Stimulated activated CD8-positive, alpha-beta memory T cell treated with anti-CD3 and anti-CD28 coated beads, Interleukin-4, amount 100 ng/mL, for 1 hour (primary cell): ENCODE measurements at places on chromosomes 4 and X.

DNA sequence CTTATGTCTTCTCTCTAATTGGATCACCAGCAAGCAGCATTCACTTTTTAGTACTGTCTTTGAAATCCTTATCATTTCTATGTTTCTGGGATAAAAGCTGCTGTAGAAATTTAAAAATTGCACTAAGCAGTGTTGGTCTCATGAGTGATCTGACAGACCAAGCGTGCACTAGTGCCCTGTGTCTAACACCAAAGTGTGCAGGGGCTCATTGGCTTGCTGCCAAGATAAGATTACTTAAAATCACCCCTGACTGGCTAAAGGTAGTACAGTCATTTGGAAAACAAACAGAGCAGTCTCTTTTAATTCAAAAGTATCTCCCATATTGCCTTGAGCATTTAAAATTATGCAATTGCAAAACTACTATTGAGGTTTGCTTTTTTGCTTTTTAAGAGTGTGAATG is 304.6 kb downstream of the ARAP2 start:
- DNase-seq = no peak

GRCh38 chr4:19214591-19215186 is 1037.0 kb upstream of the SLIT2 start:
- DNase-seq = no peak

DNA sequence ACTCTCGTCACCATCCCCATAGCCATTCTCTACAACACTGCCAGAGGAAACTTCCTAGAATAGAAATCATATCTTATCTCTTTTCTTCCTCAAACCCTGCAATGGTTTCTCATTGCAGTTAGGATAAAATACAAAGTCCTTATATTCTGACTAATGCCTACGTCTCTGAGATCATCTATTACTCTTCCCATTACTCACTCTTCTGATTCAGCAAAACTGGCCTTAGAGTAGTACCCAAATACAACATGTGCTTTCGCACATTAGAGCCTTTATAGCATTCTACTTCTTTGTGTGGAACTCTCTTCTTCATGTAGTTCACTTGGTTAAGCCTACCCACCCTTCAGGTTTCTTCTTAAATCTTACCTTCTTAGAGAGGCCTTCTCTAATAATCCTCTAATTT is 28.0 kb downstream of the LHFPL1 start:
- no peak for DNase-seq

- DNase-seq = no peak
These were observed 104.6 kb upstream of the NWD2 start for GRCh38 chr4:37139987-37140386.

DNA sequence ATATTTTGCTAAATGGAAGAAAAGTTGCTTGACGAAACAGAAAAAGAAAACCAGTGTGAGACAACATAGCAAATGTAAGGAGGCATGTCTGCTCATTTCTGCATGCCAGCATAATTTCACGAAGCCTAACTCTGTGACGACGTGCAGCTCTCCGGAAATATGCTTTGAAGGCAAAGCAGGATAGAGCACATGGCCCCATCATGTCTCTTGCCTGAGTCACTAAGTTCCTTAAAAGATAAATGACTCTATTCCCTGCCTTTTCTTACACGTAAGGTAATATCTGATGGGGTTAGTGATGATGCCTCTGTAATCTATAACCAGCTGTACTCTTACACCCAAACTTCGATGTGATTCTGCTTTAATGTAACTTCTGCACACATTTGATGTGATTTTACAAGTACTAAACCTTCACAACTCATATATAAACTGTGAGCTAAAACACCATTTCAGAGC is 64.5 kb downstream of the ANXA3 start:
- DNase-seq = no peak

- DNase-seq = no peak
These were observed 638.6 kb downstream of the BCOR start for GRCh38 chrX:39459204-39459603.

- no peak for DNase-seq
These were observed 98.8 kb downstream of the ADRA2C start for GRCh38 chr4:3864742-3865721.

- DNase-seq = no peak
These were observed 194.1 kb downstream of the SH2D1A start for GRCh38 chrX:124540474-124540873.

GRCh38 chrX:85084770-85085393 is 81.2 kb downstream of the APOOL start:
- DNase-seq = no peak

DNA sequence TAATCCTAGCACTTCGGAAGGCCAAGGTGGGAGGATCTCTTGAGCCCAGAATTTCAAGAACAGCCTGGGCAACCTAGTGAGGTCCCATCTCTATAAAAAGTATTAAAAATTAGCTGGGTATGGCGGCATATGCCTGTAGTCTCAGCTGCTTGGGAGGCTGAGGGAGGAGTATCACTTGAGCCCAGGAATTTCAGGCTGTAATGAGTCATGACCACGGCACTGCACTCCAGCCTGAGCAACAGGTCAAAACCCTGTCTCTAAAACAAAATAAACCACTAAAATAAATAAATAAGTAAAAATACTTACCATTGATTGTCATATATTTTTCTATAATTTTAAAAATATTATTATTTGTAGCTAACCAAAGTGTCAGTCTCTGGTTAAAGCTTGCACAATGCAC is 315.6 kb upstream of the SMIM31 start:
- DNase-seq = no peak

DNA sequence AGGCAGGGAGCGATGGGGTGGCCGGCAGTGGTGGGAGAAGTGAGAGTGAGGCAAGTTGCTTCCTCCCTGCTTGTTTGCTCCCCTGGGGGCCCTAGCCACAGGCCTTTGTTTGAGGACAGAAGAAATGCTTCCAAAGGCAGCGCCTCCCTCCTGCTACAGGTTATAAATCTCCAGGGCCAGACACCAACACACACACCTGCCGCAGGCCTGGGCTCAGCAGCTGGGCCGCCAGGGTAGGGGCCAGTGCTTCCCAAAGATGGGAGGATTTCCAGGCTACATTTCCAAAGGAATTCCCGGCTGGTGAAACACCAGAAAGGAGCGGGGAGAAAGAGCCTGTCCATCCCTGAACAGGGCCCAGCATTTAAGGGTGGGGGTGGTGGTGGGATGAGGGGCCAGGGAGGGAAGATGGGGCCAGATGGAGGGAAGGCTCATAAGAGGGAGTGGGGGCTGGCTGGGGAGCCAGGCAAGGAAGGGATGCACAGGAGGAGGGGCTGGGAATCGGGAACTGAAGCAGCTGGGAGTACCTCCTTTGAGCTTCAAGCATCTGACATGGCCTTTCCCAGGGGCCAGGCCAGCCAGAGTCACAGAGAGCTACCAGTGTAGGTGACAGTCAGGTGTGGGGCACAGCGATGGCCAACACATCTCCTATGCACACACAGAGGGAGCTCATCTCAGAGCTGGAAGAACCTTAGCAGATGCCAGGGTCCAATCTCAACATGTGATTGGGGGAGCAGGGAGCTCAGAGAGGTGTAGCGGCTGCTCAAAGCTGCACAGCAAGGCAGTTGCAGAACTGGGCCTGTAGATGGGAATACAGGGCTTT is 143.9 kb downstream of the PJA1 start:
- no peak for DNase-seq

- DNase-seq = no peak
These were observed 7.7 kb downstream of the HAND2 start for GRCh38 chr4:173522160-173522950.

GRCh38 chrX:100948557-100948956 is 19.8 kb upstream of the XKRX start:
- no peak for DNase-seq

- DNase-seq = no peak
These were observed 155.6 kb upstream of the CXCL13 start for GRCh38 chr4:77450006-77450405.

DNA sequence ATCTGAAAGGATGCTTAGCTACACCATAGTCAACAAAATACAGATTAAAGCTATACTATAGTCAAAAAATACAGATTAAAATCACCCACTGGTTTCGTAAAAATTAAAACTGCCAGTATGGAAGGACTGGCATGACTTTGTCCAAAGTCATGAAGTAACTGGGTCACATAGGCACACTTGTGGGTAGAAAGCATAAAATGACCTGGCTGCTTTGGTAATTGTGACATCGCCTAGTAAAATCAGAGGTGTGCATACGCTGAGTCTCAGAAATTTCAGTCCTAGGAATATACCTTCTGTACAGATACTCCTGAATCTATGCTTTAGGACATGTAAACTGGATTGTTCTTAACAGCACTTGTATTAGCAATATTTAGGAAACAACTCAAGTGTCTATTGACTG is 28.1 kb downstream of the CLNK start:
- no peak for DNase-seq

DNA sequence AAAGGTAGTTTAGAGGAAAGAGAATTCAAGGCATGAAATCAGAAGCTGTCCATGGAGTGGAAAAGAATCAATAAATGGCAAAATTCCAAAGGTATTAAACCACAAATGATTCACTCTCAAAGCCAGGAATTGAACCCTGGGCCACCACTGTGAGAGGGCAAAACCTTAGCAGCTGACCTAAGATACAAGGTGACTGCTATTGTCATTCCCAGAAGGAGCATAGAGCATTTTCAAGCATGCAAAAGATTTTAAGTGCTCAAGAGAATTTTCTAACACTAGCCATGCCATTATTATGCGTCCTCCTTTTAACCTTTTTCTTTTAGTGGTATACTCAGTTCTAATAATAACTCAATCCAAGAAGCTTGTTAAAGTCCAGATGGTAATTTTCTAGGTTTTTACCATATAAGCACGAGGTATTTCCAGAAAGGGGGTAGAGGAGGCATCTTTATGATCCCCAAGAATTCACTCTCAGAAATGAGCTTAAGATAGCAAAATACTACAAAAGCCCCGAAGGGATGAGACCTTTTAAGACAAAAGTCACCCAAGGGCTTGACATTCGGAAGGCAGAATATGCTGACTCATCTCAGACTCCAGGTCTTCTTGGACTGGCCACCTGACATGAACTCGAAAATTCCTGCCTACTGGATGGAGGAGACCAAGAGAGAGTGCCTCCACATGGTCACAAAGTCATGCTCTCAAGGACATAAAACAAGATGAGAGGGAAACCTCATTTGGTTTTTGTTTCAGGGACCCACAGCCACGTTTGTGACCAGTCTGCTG is 13.8 kb upstream of the PAGE5 start:
- DNase-seq = no peak

DNA sequence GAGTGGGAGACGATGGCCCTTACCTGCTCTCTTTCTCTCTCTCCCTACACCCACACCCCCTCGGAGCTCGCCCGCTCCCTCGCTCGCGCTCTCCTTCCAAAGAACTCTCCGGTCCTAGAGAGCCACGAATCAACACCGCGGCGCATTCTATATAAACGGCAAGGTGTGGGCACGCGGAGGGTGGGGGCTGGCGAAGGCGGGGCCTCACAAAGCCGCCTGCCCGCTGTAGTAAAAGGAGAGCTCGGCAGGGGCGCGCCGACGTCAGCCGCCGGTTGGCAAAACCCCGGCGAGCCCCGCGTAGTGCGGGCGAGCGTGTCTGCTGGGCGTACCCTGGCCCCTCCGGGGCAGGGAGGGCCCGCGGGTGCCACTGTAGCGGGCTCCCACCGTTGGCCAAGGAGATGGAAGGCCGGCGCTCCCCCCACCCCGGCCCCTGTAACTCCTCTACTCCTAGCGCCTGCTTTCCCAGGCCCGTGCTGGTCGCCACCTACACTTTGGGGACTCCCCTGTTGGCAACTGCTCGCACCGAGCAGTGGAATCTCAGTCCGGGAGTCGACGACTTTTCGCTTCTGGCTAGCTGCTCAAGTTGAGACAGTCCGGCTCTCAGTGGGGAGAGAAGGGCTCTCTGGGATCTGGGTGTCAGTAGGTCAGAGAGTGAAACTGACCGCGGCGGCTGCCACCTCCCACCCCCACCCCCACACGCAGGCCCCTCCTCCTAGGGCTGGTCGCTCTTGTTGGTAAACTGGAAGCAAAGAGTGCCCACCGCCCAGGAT is 325.5 kb upstream of the F9 start:
- DNase-seq = no peak

GRCh38 chr4:138226351-138226750 is 15.8 kb downstream of the SLC7A11 start:
- DNase-seq = no peak

- DNase-seq = no peak
These were observed 98.3 kb downstream of the ITM2A start for GRCh38 chrX:79268788-79269187.

- no peak for DNase-seq
These were observed 314.3 kb upstream of the CLNK start for GRCh38 chr4:10998846-10999245.

GRCh38 chr4:91527056-91527455 is 776.7 kb upstream of the GRID2 start:
- no peak for DNase-seq

DNA sequence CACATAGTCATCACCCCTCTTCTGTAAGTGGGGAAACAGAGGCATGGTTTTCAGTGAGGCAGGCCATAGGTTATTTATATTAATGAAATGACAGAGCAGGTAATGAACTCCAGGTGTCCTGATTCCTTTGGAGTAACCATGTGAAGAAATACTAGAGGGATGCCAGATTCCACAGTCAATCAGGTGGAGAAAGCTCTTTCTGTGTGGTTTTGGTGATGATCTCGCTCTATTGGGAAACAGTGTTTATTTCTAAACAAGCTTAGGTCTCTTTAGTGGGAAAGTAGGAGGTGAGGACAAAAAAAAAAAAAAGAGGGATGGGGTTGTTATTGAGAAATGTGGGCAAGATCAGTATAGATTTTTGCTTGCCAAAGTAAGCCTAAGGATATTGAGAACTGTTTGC is 12.2 kb downstream of the DOCK11 start:
- DNase-seq = no peak

DNA sequence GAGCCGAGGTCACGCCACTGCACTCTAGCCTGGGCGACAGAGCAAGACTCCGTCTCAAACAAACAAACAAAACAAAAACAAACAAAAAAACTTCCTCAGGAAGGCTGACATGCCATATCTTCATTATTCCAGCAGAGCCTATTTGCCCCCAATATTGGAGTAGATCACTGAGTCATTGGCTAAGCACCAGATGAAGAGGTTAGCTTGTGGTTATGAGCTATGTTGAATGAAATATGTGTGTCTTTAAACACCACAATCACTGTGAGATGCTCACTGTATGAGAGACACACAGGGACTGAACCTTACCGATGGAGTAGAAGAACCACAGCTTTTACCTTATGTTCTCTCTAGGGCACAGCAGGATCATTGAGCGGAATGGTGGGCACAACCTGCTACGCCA is 122.1 kb upstream of the EOLA2 start:
- no peak for DNase-seq

DNA sequence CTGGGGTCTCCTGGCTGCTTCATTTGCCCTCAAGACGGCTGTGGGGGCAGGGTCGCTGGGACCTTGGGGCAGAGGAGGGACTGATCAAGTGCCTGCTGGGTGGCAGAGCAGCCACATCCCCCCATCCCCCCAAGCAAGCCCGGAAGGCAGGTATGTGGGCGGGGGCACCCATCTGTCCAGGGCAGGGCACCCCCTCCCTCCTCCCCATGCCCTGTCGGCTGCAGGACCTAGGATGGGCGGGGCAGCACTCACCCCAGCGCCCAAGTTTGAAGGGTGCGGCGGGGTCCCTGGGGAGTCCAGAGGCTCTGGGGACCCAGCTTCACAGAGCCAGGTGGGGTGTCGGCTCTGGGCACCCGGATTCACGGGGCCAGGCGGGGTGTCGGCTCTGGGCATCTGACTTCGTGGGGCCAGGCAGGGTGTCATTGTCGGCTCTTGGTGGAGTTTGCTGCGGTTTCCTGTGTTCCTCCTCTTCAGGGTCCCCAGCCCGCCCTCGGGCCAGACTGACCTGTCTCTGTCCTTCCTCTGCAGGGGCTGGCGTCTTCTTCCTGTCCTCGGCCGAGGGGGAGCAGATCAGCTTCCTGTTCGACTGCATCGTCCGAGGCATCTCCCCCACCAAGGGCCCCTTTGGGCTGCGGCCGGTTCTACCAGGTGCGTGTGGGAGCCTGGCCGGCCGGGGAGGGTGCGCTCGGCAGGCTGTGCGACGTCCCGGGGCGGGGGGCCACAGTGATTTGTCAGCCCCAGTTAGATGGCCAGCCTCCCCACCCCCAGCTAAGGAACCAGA is 22.1 kb downstream of the DOK7 start:
- DNase-seq = no peak
